ENCODE measurements at places on chromosomes 7 and 10.

- no peak for DNase-seq
These were observed 30.6 kb downstream of the VIPR2 start for GRCh38 chr7:159114096-159114495.

DNA sequence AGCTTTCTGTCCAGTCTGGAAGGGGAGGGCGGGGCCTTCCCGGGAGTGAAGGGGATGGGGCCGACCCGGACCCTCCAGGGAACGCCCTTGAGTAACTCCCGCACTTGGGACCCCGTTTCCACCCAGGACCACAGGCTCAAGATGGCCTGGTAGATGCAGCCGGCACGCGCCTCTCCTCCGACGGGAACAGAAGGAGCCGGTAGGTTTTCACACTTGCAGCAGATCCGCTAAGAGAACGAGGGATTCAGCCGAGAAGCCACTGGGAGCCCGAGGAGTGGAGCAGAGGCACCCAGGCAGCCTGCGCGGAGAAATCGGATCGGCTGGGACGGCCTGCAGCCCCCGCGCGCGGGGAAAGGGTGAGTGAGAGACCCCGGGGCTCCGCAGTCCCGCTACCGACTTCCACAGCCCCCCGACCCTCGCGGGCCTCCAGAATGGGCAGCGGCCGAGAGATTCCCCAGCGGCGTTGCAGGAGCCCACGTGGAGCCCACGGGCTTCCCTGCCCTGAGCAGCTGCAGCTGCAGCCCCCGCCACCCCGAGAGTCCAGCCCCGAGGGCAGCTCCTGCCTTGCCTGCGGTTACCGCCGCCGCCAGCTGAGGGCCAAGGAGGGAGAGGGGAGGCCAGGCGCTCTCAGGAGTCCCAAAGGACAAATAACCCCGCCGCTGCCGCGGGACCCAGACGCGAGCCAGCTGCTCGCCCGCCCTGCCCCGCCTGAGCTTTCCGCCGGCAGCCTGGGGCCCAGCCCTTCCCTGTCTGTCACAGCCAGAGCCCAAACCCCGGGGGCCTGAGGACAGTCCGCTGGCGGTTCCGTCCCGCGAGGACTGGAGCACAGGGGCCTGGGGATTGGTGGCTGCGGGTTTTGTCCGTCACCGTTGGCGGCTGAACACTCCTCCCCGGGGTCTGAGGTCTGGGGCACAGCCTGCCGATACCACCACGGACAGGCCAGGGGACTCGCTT lies 21.8 kb downstream of the IFT22 start:
- DNase-seq: no peak

- no peak for DNase-seq
These were observed 6.0 kb downstream of the TAS2R40 start for GRCh38 chr7:143227806-143228205.

- peak; percentile 78 for DNase-seq
These were observed 79.3 kb upstream of the ZNF479 start for GRCh38 chr7:57211428-57212100.

- DNase-seq: no peak
These were observed 511.4 kb downstream of the PTPRN2 start for GRCh38 chr7:158076215-158076614.

- DNase-seq: no peak
These were observed 23.8 kb upstream of the AKR1C1 start for GRCh38 chr10:4939224-4940072.

DNA sequence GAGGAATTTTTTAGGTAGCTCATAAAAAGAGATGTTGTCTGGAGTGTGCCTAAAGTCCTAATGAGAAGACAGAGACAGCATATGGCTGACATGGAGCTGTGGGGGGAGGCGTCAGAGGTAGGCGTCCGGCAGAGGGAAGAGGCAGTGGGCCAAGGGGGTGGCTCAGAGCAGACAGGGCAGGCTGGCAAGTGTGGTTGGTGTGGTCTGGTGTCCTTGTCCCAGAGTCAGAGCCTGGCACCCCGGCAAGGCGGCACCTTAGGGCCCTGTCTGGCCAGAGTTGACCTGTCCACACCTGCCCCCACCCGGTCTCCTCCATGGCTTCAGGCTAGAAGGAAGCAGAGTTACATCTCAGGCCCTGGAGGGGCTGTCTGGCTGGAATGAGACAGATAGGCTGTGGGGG lies 220.3 kb upstream of the ZNF32 start:
- peak; percentile 59 for DNase-seq

GRCh38 chr10:75553550-75553949 lies 122.1 kb downstream of the LRMDA start:
- no peak for DNase-seq

DNA sequence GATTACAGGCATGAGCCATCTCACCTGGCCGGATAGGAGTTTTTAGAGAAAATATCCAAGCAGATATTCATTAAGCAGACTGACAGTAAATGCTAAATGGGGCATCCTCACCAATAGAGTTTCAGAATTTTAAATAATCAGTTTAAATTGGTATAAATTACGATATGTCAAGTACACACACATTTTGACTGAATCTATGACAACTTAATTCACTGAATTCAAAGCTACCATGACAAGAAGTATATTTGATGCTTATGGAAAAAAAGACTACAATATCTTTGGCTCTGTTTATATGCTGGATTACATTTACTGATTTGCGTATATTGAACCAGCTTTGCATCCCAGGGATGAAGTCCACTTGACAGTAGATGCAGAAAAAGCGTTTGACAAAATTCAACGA lies 774.7 kb downstream of the PCDH15 start:
- DNase-seq: no peak

DNA sequence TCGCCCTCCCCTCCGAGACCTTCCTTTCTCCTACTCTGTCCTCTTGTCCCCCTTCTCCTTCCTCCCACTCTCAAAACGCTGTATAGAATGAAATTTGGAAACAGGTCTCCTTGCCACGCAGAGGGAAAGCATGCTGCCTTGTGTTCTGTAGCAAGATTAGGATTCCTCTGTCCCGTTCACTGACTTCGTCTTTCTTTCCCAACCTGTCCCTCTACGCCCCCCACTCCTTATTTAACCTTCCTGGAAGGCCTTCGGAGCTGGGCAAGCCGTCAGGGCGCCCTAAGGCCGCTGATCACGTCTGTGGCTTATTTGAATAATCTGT lies 1.3 kb downstream of the HOXA9 start:
- DNase-seq: no peak

DNA sequence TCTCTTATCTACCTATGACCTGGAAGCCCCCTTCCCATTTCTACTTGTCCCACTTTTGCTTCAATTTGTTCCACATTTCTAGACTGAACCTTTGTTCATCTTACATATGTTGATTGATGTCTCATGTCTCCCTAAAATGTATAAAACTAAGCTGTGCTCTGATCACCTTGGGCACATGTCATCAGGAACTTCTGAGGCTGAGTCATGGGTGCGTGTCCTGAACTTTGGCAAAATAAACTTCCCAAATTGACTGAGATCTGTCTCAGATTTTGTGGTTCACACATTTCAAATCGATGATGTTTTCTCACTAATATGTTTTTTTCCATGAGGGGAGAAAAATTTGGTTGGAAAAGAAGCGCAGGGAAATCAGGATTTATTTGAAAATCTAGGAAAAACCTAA lies 406.2 kb upstream of the LRRTM3 start:
- no peak for DNase-seq

GRCh38 chr7:22350466-22351328 lies 6.3 kb downstream of the RAPGEF5 start:
- DNase-seq: no peak

- DNase-seq: no peak
These were observed 334.0 kb upstream of the LRRTM3 start for GRCh38 chr10:66591865-66592264.

DNA sequence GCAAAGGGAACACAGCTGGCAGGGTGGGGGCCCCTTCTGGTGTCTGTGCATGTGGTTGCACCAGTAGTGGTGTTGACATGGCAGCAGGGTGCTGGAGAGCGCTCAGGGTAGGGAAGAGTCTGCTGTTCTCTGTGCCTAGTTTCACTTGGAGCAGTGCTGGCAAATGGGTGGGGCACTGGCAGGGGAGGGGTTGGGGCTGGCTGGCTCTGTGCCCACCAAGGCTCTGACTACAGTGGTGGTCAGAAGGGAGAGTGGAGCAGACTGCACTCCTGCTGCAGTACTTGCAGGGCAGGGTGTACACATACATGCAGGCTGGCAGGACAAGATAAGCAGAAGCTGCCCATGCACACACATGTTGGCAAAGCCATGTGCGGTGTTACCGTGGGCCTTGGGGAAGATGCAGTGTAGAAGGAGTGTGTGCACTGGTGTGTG lies 18.2 kb downstream of the FAM25A start:
- DNase-seq: no peak

DNA sequence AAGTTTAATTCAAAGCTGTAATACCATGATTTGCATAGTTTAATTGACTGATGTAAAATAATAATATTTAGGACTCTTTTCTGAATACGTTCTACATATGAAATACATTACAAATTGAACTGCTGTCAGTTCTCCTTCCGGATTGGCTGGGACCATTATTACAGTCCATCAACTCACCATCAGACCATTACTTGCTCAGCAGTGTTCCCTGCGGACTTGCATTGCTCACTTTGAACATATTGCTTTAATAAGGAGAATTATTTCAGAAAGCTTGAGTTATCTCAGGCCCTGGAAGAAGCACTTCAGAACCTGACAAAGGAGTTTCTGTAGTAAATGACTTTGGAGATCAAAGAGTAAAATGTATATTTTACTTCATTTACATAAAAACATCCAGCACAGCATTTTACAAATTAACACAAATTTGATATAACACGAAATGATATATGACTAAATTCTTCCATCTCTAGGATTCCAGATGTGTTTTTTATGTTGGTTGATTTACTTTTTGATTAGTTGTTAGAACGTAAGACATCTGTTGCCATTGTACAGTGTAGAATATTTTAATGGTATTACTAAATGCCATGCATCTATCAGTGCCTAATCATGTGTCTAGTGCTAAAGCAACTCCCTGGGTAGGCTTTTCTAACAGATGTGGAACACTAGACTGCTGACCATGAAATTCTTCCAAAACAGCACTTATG lies 418.5 kb upstream of the SEMA3A start:
- no peak for DNase-seq

DNA sequence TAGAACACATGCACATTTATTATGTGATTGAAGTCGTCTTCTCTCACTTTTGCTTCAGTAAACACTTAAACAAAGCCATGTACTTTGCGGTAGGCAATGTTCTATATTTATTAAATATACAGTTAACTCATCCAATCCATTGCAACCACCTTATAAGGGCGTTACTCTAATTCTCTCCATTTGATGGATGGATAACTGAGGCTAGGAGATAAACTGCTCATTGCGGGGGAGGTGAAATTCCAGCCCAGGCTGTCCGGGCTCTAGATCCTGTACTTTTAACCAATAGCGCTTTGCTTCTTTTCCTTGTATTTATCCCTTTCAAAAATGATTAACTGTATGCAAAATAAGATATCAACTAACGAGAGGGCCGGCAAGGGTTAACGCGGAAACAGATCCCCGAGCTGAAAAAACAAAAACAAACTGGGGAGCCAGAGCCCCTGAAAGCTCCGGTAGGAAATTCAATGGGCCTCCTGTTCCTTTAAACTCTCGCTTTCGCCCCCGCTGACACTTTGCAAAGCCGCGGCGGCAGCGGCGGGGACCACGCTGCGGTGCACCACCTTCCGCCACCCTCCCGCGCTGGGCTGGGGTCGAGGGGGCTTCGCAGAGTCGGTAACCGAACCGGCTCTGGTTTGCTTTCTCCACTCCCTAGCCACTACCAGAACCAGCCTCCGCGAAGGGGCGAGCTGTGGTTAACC lies 1.0 kb upstream of the PLXDC2 start:
- DNase-seq: no peak

DNA sequence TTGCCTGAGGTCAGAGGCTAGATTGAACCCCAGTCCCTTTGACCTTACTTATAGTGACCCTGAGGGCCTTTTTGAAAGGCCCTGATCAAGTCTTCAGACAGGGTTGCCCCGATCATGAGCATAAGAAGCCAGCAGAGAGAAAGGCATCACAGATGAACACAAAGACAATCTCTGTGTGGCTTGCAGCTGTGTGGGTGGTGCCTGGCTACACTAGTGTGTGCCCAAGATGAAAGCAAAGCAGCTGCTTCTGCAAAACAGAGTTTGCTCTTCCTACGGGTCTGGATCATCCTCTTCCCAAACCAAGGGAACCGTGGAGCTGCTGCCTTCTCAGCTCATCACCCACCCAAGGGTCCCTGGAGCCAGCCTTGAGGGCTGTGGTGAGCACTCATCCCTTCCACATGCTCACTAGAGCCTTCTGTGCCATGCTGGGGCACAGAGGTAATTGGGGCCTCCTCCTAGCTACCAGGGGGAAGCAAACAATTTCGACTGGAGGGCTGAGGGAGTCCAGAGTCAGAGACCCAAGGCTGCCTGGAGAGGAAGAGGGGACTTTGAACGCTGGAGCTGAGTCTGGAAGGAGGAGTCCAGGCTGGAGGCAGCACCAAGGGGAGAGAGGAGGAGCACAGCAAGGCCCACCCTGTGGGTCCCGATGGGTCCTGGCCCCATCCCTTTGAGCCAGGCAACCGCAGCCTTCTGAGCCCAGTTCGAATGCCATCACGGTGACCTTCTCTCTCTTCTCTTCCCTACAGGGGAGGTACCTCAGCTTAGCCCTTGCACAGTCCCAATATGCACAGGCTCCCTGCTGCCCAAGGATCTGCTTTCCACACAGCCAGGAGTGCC lies 42.3 kb downstream of the ANTXRL start:
- no peak for DNase-seq

DNA sequence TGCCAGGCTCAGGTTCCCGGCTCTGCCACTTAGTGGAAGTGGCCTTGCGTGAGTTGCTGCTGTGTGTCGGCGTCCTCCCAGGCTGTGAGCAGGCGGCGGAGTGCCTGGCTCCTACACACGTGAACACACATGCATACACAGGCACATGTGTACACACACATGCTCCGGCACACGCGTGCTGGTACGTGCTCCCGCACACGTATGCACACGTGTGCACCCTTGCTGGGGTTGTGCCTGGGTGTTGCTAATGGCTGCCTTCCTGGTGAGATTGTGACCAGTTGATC lies 107.6 kb downstream of the INPP5A start:
- DNase-seq: no peak

GRCh38 chr7:135246191-135246825 lies 12.7 kb downstream of the STRA8 start:
- DNase-seq: peak; percentile 83

GRCh38 chr7:142908921-142909890 lies 23.7 kb upstream of the TRPV6 start:
- no peak for DNase-seq

DNA sequence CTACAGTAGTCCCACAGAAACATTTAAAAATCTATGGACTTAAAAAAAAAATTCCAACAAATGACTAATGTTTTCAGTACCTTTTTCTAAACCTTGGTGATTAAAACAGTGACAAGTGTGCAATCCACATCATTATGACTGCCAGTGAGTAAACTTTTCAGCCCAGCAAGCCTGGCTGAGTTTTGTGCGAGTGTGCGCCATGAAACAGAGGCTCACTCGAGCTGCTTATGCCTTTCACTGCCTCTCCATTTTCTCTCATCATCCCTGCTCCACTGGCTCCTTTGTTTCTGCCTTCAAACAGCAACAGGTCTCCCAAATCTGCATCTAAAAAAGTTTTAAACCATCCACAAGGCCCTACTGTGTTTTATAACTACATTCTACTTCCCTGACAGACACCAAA lies 105.8 kb downstream of the USP6NL start:
- no peak for DNase-seq
